ENCODE measurements at places on chromosomes 13 and 19. TPM values are rescaled to one million over a fixed set of nuclear protein-coding genes. Genes with fewer than 3 reads are reported as not detected.

Gene SBNO2
- 46.0 TPM for total RNA-seq

Gene TEX30
- 11.1 TPM for total RNA-seq

Gene VSTM2B
- not detected for total RNA-seq

Gene ZNF181
- total RNA-seq, result 8.8 TPM

Gene KLK8
- not detected for total RNA-seq

Gene PEX11G
- 1.7 TPM for total RNA-seq

Gene ZNF93
- 6.1 TPM for total RNA-seq

Gene LILRB4
- not detected for total RNA-seq

Gene TEX26
- total RNA-seq, result not detected

Gene TMEM221
- total RNA-seq, result 0.28 TPM

Gene SHISA7
- total RNA-seq, result not detected

Gene RXFP2
- total RNA-seq, result not detected

Gene KIR2DL4
- total RNA-seq, result not detected

Gene ZNF536
- not detected for total RNA-seq

Gene KLF12
- 29.0 TPM for total RNA-seq

Gene ZNF30
- total RNA-seq, result 3.9 TPM

Gene MAST1
- total RNA-seq, result 0.97 TPM

Gene FDX2
- 22.3 TPM for total RNA-seq

Gene KLK2
- total RNA-seq, result not detected

Gene EBI3
- 2.6 TPM for total RNA-seq

Gene CEACAM1
- total RNA-seq, result not detected

Gene CILP2
- total RNA-seq, result 12.7 TPM

Gene BRME1
- total RNA-seq, result 2.9 TPM

Gene ZIC5
- total RNA-seq, result 5.8 TPM

Gene GPR12
- total RNA-seq, result not detected

Gene KLK11
- not detected for total RNA-seq

Gene ZNF112
- 7.1 TPM for total RNA-seq

Gene FGF22
- not detected for total RNA-seq

Gene PSG11
- not detected for total RNA-seq

Gene CGB1
- 0.92 TPM for total RNA-seq

Gene MYH14
- total RNA-seq, result 10.2 TPM

Gene KLK4
- total RNA-seq, result not detected

Gene CACNG6
- not detected for total RNA-seq

Gene UGGT2
- total RNA-seq, result 48.1 TPM

Gene NLRP4
- total RNA-seq, result not detected

Gene FBN3
- total RNA-seq, result 0.51 TPM

Gene SPACA7
- total RNA-seq, result not detected

Gene CLEC17A
- total RNA-seq, result not detected

Gene ZNF260
- 14.0 TPM for total RNA-seq

All from chondrocyte (in vitro differentiated cells).